ENCODE measurements at places on chromosomes 1 and 21. TPM values are rescaled to one million over a fixed set of nuclear protein-coding genes. Genes with fewer than 3 reads are reported as not detected.

The OR2T35 gene
- not detected for total RNA-seq

The LCE4A gene
- total RNA-seq: not detected

The PPIAL4G gene
- not detected for total RNA-seq

The ITLN1 gene
- total RNA-seq: not detected

The FCER1G gene
- not detected for total RNA-seq

The TNFAIP8L2 gene
- total RNA-seq: not detected

The ASCL5 gene
- total RNA-seq: not detected

The PLPPR4 gene
- total RNA-seq: 46.9 TPM

The IPP gene
- 16.0 TPM for total RNA-seq

The SLC30A10 gene
- total RNA-seq: 0.07 TPM

The CATSPERE gene
- 0.73 TPM for total RNA-seq

All from smooth muscle cell of the pulmonary artery (primary cell).